ENCODE measurements at places on chromosomes 2 and 18.

DNA sequence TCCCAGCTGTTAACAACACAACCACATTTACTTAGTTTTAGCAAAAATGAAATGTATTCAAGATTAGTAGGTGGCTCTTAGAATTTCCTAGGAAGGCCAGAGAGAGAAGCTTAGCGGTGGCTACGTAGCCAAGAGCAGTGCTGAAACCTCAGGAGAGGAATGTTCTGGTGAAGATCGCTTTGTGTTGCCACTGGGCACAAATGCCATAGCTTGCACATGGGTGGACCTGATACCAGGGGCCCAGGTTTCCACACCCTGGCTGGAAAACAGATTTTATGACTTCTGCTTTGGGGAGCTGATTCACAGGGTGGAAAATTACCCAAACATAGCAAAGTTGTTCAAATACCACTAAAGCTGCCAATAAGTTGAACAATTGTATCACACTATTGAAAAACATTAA, 43.4 kb downstream of the THUMPD2 start:
- no peak for DNase-seq

DNA sequence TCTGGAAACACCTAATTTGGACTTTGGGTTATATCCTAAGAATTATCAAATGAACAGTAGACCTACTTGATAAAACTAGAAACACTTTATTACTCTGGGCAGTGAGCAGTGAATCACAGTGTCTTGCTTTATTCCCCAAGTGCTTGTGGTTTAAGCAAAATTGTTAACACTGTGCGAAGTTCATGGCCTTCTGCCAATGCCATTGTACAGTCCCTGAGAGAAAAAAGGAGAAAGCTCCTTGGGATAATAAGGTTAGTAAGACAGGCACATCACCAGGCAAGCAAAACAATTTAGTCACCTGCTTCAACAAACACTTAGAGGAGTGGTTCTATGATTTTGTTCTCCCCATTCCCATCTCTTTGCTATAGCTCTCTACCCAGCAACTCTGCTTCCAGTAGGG, 39.8 kb downstream of the ADCYAP1 start:
- no peak for DNase-seq

GRCh38 chr2:74744731-74745515, 89.0 kb upstream of the HK2 start:
- DNase-seq = no peak

- no peak for DNase-seq
These were observed 27.4 kb upstream of the MTIF2 start for GRCh38 chr2:55296393-55296792.

- DNase-seq = no peak
These were observed 33.0 kb upstream of the SNED1 start for GRCh38 chr2:240965296-240965904.

DNA sequence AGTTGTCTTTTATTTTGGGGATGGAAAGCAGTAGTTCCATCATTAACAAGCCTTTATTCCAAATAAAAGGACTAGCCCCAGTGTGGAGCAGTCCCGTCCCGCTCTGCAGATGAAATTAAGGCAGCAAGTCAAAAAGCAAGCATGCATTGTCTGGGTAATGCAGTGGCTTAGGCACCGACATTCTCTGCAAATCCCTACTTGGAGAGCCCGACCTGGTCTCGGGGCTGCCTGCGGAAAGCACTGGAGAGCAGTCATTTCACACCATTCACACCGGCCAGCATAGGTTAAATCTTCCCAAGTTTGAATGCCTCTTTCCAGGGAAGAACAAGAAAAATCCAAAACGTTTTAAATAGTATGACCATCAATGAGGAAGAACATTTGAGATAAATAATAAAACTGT, 24.4 kb upstream of the RAB12 start:
- no peak for DNase-seq

DNA sequence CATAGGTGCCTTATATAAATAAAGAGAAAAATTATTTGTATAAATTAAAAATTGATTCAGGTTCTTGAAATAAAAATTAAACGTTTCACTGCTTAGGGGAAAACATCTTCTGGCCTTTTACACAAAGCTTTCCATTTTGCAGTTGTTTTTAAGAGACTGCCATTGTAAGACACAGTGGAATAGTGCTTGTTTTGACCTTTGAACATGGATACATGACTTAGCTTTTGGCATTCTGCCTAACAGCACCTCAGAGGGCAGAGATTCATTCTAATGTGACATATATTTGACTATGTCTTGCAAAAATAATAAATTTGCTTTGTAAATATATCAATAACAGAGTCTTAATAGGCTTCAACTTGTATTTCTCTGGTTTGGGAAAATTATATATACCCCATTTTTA, 142.1 kb downstream of the SLC4A10 start:
- no peak for DNase-seq

GRCh38 chr2:1024981-1025380, 74.3 kb downstream of the SNTG2 start:
- no peak for DNase-seq

- no peak for DNase-seq
These were observed 286.9 kb downstream of the TMX3 start for GRCh38 chr18:68427951-68428401.

GRCh38 chr2:163775304-163775703, 39.5 kb upstream of the FIGN start:
- DNase-seq = no peak

DNA sequence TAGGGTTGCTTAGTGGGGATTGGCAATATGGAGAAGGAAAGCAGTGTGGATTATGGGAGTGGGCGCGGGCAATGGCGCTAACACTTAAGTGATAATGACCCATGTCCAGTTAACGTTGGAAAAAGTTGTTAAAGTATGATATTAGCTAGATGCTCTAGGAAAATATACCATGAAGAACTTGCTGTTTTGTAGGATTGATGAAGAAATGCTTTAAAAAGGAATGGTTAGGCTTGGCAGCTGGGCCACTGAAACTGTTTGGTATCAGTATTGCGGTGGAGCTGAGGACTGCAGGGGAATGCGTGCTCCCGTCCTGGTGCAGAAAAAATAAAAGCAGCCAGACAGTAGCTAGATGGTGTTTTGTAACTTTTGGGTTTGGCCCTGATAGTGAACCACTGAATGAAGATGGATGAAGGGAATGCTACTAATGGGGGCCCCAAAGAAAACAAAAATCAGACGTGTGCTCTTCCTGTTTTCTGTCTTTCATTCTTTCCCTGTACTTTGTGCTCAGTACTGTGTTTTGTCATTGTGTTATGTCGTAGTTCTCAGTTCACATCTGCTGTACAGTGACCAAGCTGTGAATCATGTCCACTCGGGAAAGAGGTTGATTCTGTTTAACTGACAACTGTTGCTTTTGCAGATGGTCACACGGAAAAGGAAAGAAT, 999 bp downstream of the INSIG2 start:
- DNase-seq = no peak

- DNase-seq = no peak
These were observed 66.3 kb upstream of the RPE start for GRCh38 chr2:209936106-209936666.

- no peak for DNase-seq
These were observed 1257.7 kb upstream of the CDH2 start for GRCh38 chr18:29434650-29435049.

GRCh38 chr2:75031906-75032803, 73.7 kb downstream of the POLE4 start:
- DNase-seq = no peak

DNA sequence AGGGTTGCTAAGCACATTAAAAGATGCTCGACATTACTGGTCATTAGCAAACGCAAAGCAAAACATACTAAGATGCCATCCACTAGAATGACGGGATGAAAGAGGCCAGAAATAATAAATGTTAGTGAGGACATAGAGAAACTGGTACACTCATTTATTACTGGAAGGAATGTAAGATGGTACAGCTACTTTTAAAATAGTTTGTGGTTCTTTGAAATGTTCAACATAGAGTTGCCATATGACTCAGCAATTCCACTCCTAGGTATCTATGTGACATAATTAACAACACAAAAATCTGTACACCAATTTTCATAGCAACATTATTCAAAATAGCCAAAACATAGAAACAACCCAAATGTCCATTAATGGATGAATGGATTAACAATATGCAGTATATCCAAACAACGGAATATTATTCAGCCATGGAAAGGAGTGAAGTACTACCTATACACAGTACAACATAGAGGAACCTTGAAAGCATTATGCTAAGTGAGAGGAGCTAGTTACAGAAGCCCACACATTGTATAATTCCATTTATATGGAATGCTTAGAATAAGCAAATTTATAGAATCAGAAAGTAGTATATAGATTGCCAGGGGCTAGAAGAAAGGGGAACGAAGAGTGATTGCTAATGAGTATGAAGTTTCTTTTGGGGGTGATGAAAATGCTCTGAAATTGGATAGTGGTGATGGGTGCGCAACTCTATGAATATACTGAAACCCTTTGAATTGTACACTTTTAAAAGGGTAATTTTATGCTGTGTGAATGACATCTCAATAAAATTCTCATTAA, 61.9 kb upstream of the IL1R1 start:
- DNase-seq = no peak

DNA sequence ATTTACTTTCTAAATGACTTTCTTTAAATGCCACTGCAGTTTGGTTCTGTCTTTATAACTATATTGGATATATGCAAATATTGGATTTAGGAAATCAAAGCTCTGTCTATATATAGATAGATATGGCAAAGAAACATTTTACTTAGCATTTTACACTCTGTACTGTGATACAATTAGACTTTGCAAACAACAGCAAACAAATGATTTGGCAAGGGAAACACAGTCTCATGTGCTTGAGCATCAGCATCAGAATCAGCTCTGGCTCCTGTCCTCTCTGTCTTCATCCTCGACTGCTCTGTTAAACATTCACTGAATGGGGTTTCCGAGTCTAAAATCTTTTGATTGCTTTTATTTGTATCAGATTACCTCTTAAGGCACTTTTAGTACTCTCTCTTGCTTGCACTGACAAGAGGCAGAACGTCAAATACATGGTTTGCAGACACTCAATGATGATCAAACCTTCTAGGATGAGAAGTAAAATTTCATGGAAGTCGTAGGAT, 176.8 kb upstream of the LRP1B start:
- DNase-seq = no peak

DNA sequence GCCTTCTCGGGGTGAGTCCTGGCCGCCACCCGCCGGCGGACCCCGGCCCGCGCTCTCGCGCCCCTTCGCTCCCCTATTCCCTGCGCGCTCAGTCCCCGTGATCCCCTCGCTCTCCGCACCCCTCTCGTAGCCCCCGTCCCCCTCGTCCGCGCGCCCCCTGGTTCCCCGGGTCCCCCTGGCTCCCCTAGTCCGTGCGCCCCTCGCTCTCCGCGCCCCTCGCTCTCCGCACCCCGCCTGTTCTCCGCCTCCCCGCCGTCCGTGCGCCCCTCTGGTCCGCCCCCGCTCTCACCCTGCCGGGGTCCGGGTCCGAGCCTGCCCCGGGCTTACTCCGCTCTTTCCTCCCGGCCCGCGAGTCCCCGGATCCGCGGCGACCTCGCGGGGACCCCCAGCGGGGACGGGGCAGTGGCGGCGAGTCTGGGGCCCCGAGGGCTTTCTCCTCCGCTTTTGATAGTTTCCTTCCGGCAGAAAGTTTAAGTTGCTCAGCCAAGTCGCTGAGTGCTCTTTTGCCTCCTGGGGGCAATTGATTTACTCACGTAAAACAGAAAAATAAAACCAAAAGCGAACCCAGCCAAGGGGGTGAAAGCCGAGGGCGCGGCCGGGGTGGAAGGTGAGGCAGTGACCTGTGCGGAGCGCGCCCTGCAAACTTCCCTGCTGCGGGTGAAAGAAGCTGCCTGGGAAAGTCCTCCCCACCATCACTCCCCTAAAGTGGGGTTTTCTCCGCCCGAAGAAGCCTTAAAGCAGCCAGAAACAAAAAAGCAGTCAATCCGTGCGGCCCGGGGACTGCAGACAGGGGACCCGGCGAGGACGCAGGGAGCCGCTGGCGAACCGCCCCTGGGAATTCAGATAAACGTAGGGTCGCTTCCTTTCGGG, 568 bp downstream of the RAB31 start:
- DNase-seq = no peak

DNA sequence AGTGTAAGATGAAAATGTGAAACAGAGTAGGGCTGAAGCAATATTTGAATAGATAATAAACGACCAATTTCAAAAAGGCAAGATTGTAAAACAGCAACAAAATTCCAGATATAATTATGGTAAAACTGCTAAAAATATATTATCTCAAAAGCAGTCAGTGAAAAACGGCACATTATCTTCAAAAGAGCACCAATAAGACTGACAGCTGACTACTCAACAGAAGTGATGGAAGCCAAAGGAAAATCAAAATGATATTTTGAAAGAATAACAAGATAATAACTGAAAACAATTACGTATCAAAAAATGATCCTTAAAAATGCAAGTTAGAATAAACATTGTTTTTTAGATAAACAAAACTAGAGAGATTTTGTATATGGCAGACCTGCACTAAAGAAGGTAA, 920.6 kb upstream of the FAM98A start:
- DNase-seq = no peak

DNA sequence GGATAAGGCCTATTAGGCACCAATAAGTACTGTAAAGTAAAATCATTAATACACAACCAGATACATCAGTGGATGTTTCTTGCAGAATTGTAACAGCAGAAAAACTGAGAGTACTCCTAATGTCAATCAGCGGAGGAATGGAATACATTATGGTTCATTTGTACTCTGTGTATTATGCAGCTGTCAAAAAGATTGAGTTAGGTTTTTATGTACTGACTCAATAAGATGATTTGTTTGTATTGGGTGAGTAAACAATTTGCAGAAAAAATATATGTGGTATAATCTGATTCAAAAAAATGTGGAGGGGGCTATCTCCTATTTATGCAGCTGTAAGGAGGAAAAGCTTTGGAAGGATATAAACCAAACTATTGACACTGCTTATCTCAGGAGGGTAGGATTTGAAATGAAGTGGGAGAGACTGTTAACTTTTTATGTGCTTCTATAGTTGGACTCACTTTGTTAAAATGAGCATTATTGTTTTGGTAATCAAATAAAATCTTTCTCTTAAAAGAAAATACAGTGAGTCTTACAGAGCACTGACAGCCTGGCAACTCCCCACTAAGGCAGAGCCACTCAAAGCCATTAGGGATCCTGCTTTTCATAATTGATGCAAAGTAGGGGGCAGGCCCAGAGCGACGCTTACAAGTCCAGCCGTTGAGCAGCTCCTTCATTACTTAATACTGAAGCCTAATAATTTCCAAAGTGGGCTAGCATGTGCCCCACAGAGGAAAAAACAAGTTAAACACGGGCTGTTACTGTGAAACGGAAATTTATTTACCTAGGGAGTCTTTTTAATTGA, 168.8 kb downstream of the PHLPP1 start:
- DNase-seq = no peak

GRCh38 chr18:59822612-59823550, 76.9 kb upstream of the PMAIP1 start:
- no peak for DNase-seq
